ENCODE measurements at places on chromosomes 12 and 14. TPM values are rescaled to one million over a fixed set of nuclear protein-coding genes. Genes with fewer than 3 reads are reported as not detected.

DNA sequence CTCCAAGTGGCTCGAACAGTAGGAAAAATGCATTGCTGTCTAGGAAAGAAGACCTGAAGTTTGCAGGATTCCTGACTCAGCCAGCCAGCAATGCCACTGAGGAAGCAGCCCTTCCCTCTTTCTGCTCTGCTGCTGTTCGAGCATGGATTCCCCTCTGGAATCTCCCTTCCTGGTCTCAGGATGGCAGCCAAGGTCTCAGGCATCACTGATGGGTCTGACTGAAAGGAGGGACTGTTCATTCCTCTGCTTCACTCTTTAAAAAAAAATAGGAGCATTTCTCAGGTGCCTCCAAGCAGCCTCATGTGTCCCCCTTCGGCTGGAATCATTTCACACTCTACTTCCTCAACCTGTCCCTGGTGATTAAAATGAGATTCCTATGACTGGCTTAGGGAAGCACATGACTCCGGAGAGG, 62.4 kb downstream of the SLC15A4 start:
- no peak overlapping the region for H3K27ac ChIP-seq
- H3K27me3 ChIP-seq, result no peaks in the 10 kb centered on the region
- no peaks in the 10 kb centered on the region for H3K4me1 ChIP-seq
- H3K4me3 ChIP-seq, result no peak overlapping the region
- no peaks in the 10 kb centered on the region for H3K36me3 ChIP-seq

GRCh38 chr12:8887285-8887715, 27.0 kb upstream of the PHC1 start:
- no peaks in the 10 kb centered on the region for H3K36me3 ChIP-seq
- DNase-seq, result no peak
- no peak overlapping the region for H3K27ac ChIP-seq
- no peak overlapping the region for H3K4me3 ChIP-seq
- no peaks in the 10 kb centered on the region for H3K4me1 ChIP-seq
- H3K27me3 ChIP-seq, result no peaks in the 10 kb centered on the region

- DNase-seq, result no peak
- H3K4me1 ChIP-seq, result no peaks in the 10 kb centered on the region
- H3K4me3 ChIP-seq, result no peak overlapping the region
- no peak overlapping the region for H3K27ac ChIP-seq
- no peaks in the 10 kb centered on the region for H3K36me3 ChIP-seq
These were observed 166.9 kb upstream of the ATXN7L3B start for GRCh38 chr12:74370608-74371216.

The IRF2BPL gene
- 47.2 TPM for total RNA-seq

The RGS6 gene
- 3.4 TPM for total RNA-seq

DNA sequence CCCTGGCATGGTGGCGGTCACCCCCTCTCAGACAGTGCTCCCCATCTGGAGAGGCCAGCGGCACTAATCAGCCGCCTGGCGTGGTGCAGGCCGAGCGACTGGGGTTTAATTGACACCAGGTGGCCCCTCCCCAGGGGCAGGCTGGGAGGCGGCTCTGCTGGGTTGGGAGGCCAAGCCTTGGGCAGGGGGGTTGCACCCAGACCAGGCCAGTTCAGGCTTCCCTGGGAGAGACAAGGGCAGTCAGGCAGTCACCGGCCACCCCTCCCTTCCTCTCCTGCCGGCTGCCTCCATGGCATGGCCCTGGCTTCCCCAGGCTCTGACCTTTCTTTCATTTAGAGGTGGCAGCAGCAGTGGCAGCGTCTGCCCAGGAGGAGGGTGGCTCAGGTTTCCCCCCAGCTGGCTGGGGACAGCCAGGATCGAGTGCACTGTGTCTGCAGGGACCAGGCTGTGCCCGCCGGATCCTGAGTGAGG, 78.1 kb upstream of the NOS1 start:
- no peaks in the 10 kb centered on the region for H3K4me1 ChIP-seq
- H3K36me3 ChIP-seq, result no peaks in the 10 kb centered on the region
- H3K4me3 ChIP-seq, result no peak overlapping the region
- DNase-seq, result no peak
- H3K27me3 ChIP-seq, result no peaks in the 10 kb centered on the region

Data from breast epithelium (tissue), 4 donors.